ENCODE measurements at places on chromosomes 3 and 15.

DNA sequence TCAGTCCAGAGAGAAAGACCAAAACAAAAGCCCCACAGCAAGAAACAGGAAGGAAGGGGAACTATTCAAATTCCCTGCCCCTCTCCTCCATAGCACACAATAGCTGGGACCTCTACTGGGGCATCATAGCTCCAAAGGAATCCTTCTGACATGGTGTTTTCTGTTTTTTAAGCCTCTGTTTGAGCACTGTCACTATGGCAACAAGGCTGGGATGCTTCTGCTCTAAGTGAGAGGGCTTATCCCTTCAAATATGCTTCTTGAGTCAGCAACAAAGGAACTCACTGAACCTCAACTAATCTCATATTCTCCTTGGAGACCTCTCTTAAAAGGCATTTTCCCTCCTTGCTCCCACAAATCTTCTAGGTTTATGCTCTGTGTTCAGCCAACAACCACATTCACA is 40.5 kb downstream of the MYLK start:
- DNase-seq: no peak

DNA sequence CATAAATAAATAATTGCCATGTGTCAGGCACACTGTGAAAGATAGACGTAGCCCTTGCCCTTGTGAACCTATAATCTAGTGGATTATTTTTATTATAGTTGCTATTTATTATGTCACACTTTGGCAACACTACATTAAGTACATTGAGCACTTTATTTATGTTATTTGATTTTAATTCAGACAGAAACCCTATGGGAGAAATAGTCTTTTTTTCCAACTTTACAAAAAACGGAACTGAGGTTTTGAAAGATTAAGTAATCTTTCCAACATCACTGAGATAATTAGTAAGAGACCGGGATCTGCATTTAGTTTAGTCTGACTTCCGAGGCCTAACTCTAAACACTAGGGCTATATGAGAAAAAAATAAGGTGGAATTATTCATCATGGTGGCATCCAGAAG is 2.8 kb upstream of the FILIP1L start:
- DNase-seq: no peak

GRCh38 chr3:14606669-14607339 is 44.8 kb upstream of the CCDC174 start:
- no peak for DNase-seq

- no peak for DNase-seq
Measured at GRCh38 chr3:122183521-122183892, at the start of gene CASR. Gene CASR, plus strand, starts transcription at chr3:122183668. Its CDS starts 70,522 bp downstream, at chr3:122254190.

Measured in OCI-M1 (cell line).